ENCODE measurements at places on chromosomes 12 and 14. TPM values are rescaled to one million over a fixed set of nuclear protein-coding genes. Genes with fewer than 3 reads are reported as not detected.

Gene NPAS3
- total RNA-seq = not detected

Gene PCNX4
- 151 TPM for total RNA-seq

Gene DACT1
- total RNA-seq = 9.7 TPM

Gene RNF212B
- not detected for total RNA-seq

Gene EIF2S3B
- 6.8 TPM for total RNA-seq

Gene ACOT4
- 0.54 TPM for total RNA-seq

Gene SERPINA12
- not detected for total RNA-seq

Gene PAX9
- not detected for total RNA-seq

Gene P2RX2
- total RNA-seq = not detected

Gene ITGA5
- 159 TPM for total RNA-seq

Gene GYS2
- total RNA-seq = not detected

GRCh38 chr12:27424631-27425230, 21.8 kb upstream of the SMCO2 start:
- peak; percentile 58 for DNase-seq
- no peak overlapping the region for H3K4me3 ChIP-seq
- H3K27me3 ChIP-seq = no peaks in the 10 kb centered on the region
- no peaks in the 10 kb centered on the region for H3K36me3 ChIP-seq
- H3K27ac ChIP-seq = no peak overlapping the region
- H3K4me1 ChIP-seq = no peaks in the 10 kb centered on the region

DNA sequence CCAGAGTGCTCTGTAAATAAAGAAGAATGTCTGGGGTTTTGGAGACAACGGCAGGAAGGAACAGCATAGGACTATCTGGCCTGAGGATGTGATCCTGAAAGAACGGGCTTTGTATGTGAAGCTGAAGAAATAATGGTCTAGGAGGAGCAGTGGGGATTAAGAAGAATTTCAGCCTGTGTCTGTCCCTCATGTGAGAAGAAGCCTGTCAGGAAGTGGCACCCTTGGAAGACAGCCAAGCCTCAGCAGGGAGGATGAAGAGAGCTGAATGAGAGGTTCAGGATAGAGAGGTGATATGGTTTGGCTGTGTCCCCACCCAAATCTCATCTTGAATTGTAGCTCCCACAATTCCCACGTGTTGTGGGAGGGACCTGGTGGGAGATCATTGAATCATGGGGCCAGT, 56.9 kb upstream of the TCL1A start:
- no peaks in the 10 kb centered on the region for H3K4me1 ChIP-seq
- H3K27ac ChIP-seq = no peak overlapping the region
- DNase-seq = no peak
- no peaks in the 10 kb centered on the region for H3K27me3 ChIP-seq
- H3K36me3 ChIP-seq = no peaks in the 10 kb centered on the region
- H3K4me3 ChIP-seq = no peak overlapping the region

DNA sequence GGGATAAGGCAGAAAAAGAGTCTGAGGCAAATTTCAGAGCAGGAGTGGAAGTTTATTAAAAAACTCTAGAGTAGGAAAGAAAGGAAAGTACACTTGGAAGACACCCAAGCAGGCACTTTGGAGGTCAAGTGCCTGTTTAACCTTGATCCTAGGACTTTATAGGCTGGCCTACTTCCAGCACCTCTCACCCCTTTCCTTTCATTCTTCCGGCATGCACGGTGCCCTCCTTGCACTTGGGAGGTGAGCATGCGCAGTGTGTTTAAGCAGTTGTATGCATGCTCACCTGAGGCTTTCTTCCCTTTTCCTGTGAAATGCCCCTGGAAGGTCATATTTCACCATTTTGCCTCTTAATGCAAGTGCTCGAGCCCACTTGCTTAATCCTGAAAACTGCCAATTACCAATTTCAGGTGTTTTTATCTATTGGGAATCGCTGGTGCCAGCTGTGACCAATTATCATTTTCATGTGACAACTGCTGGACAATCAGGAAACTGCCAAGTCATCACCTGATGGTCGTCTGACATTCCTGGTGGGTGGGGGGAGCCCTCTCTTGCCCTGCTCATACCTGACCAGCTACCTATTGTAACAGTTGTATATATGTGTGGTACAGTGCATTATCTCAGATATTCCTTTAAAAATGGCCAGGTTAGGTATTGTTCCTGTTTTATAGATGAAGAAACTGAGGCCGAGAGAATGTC, 53.5 kb downstream of the SUDS3 start:
- no peak overlapping the region for H3K4me3 ChIP-seq
- H3K4me1 ChIP-seq = no peaks in the 10 kb centered on the region
- H3K36me3 ChIP-seq = no peaks in the 10 kb centered on the region
- no peak overlapping the region for H3K27ac ChIP-seq
- no peak for DNase-seq

GRCh38 chr12:55072083-55072482, 52.3 kb downstream of the NEUROD4 start:
- DNase-seq = no peak
- H3K27me3 ChIP-seq = no peaks in the 10 kb centered on the region
- no peak overlapping the region for H3K27ac ChIP-seq
- no peak overlapping the region for H3K4me3 ChIP-seq
- H3K36me3 ChIP-seq = no peaks in the 10 kb centered on the region

GRCh38 chr12:124704619-124705018, 137.2 kb upstream of the NCOR2 start:
- no peak overlapping the region for H3K27ac ChIP-seq
- no peak for DNase-seq
- no peak overlapping the region for H3K4me3 ChIP-seq
- no peaks in the 10 kb centered on the region for H3K27me3 ChIP-seq

GRCh38 chr14:61125867-61126572, 145.0 kb downstream of the SLC38A6 start:
- H3K4me3 ChIP-seq = no peak overlapping the region
- no peaks in the 10 kb centered on the region for H3K36me3 ChIP-seq
- H3K4me1 ChIP-seq = peaks cover 35% of the 10 kb centered on the region
- DNase-seq = no peak
- H3K27me3 ChIP-seq = no peaks in the 10 kb centered on the region

- no peak for DNase-seq
- H3K27me3 ChIP-seq = no peaks in the 10 kb centered on the region
- no peak overlapping the region for H3K4me3 ChIP-seq
- H3K36me3 ChIP-seq = no peaks in the 10 kb centered on the region
- H3K4me1 ChIP-seq = no peaks in the 10 kb centered on the region
Measured at GRCh38 chr12:67471810-67472209, 176.7 kb upstream of the DYRK2 start.

GRCh38 chr14:33720284-33720787, 230.5 kb downstream of the EGLN3 start:
- no peak overlapping the region for H3K27ac ChIP-seq
- no peaks in the 10 kb centered on the region for H3K27me3 ChIP-seq
- H3K4me3 ChIP-seq = no peak overlapping the region
- no peak for DNase-seq
- no peaks in the 10 kb centered on the region for H3K4me1 ChIP-seq

DNA sequence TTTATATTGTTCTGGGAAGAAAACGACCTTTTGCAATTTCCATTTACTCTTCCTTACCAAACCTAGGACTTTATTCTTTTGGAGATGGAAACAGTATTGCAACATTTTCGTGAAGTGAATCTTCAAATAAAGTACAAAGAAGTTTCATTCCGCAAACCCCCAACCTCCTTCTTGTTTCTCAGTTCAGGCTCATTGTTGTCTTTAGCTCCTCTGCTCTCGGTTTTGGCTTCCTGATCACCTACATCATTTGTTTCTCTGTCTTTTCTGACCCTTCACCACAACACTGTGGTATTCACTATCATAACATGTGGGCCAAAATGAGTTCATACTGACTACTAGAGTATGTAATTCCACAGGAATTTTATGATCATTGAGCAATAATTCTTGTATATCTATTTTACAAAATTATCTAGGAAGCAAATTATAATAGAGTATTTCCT, 266.8 kb downstream of the ADAMTS20 start:
- H3K27me3 ChIP-seq = no peaks in the 10 kb centered on the region
- no peaks in the 10 kb centered on the region for H3K36me3 ChIP-seq
- no peak overlapping the region for H3K4me3 ChIP-seq
- peak overlapping the region; percentile 21 for H3K27ac ChIP-seq
- DNase-seq = peak; percentile 98

- DNase-seq = no peak
- no peaks in the 10 kb centered on the region for H3K27me3 ChIP-seq
- H3K27ac ChIP-seq = no peak overlapping the region
- H3K36me3 ChIP-seq = peaks cover 40% of the 10 kb centered on the region
- H3K4me3 ChIP-seq = no peak overlapping the region
Measured at GRCh38 chr12:118175823-118176447, 40.0 kb downstream of the PEBP1 start.

DNA sequence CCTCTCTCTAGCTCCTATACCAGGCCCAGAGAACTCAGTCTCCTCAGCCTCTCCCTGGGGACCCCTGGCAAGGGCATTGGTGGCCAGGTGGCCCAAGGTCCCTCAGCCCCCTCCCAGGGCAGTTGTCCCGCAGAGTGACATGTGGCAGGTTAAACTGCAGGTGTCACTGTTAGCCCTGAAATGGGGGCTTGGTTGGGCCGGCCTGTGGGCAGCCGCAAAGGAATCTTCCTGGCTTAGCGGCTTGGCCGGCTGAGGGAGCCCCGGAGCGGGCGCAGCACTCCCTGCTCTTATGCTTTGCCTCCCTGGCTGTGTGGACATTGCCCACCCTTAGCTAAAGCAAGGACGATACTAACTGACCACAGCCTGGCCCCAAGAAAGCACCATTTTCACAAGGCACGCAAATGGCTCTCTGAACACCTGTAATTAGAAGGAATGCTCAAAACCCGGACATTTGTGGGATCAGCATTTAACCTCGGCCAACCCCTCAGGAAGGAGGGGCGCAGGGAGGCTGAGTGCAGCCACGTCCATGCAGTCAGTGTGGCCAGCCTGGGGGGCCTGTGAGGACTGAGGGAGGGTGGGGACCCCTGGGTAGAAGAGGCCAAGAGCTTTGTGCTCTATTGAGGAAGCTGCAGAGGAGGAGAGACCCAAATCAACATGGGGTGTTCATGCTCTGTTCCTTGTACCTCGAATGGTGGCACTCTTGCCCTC, 82.2 kb downstream of the PAPOLA start:
- H3K27ac ChIP-seq = no peak overlapping the region
- H3K4me3 ChIP-seq = no peak overlapping the region
- H3K36me3 ChIP-seq = no peaks in the 10 kb centered on the region

- no peaks in the 10 kb centered on the region for H3K27me3 ChIP-seq
- H3K36me3 ChIP-seq = peaks cover 6% of the 10 kb centered on the region
- no peak overlapping the region for H3K27ac ChIP-seq
- no peak for DNase-seq
Measured at GRCh38 chr14:72880820-72881219, 13.1 kb downstream of the DPF3 start.

- no peak for DNase-seq
- H3K4me1 ChIP-seq = peaks cover 2% of the 10 kb centered on the region
- H3K27me3 ChIP-seq = no peaks in the 10 kb centered on the region
- H3K27ac ChIP-seq = no peak overlapping the region
- no peak overlapping the region for H3K4me3 ChIP-seq
- peaks cover 30% of the 10 kb centered on the region for H3K36me3 ChIP-seq
Measured at GRCh38 chr12:121241156-121241970, 31.4 kb downstream of the P2RX4 start.

GRCh38 chr12:52127683-52128450, 48.4 kb downstream of the SMIM41 start:
- no peaks in the 10 kb centered on the region for H3K36me3 ChIP-seq
- peaks cover 22% of the 10 kb centered on the region for H3K27me3 ChIP-seq
- no peak for DNase-seq
- no peak overlapping the region for H3K27ac ChIP-seq

GRCh38 chr12:50050410-50051098, 6.8 kb upstream of the ASIC1 start:
- H3K27ac ChIP-seq = no peak overlapping the region
- no peaks in the 10 kb centered on the region for H3K4me1 ChIP-seq
- no peak overlapping the region for H3K4me3 ChIP-seq

DNA sequence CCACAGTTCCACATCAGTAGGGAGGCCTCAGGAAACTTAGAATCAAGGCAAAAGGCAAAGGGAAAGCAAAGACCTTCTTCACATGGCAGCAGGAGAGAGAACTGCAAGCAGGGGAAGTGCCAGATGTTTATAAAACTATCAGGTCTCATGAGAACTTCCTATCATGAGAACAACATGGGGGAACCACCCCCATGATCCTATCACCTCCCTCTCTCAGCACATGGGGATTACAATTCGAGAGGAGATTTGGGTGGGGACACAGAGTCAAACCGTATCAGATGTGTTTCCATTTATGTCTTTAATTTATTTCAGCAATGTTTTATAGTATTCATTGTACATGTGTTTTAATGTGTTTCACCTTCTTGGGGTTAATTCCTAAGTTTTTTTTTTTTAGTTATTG, 25.8 kb downstream of the METAP2 start:
- no peak for DNase-seq
- no peak overlapping the region for H3K27ac ChIP-seq
- H3K27me3 ChIP-seq = no peaks in the 10 kb centered on the region

- no peak overlapping the region for H3K4me3 ChIP-seq
- peaks cover 11% of the 10 kb centered on the region for H3K27me3 ChIP-seq
- no peak for DNase-seq
- H3K4me1 ChIP-seq = no peaks in the 10 kb centered on the region
- H3K36me3 ChIP-seq = no peaks in the 10 kb centered on the region
Measured at GRCh38 chr12:104626069-104626837, 169.5 kb downstream of the CHST11 start.

- H3K36me3 ChIP-seq = no peaks in the 10 kb centered on the region
- no peak overlapping the region for H3K4me3 ChIP-seq
- H3K27me3 ChIP-seq = peaks cover 3% of the 10 kb centered on the region
- no peak overlapping the region for H3K27ac ChIP-seq
- peak; percentile 8 for DNase-seq
Measured at GRCh38 chr12:127450826-127451225, 816.1 kb upstream of the TMEM132C start.

DNA sequence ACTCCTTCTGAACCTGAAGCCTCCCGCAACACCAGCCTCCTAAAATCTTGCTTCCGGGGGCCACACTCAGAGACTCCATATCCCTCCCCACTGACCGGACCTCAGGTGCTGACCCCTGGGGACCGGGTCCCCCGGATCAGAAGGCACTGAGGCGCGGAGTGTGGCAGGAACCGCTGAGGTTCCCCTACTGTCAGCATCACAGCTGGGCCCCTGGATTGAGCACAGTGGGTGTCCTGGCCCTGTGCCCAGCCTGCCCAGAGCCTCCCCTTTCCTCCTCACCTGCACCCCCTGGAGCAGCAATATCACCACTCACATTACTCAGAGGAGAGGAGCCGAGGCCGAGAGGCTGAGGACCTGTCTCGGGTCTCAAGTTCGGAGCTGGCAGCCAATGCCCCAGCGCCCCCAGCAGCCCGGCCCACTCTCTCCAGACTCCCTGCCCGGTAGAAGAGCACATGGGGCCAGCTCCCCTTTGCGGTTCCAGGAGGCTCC, 101.2 kb upstream of the EIF5 start:
- no peak overlapping the region for H3K27ac ChIP-seq
- no peak for DNase-seq
- no peaks in the 10 kb centered on the region for H3K36me3 ChIP-seq
- no peaks in the 10 kb centered on the region for H3K4me1 ChIP-seq
- H3K4me3 ChIP-seq = no peak overlapping the region
- H3K27me3 ChIP-seq = peaks cover 15% of the 10 kb centered on the region

GRCh38 chr12:105279460-105280056, 43.6 kb upstream of the APPL2 start:
- no peaks in the 10 kb centered on the region for H3K36me3 ChIP-seq
- no peak for DNase-seq
- H3K4me1 ChIP-seq = peaks cover 1% of the 10 kb centered on the region
- H3K27me3 ChIP-seq = no peaks in the 10 kb centered on the region
- H3K4me3 ChIP-seq = no peak overlapping the region
- no peak overlapping the region for H3K27ac ChIP-seq
